Heart right ventricle (tissue), 16 donors: ENCODE measurements at places on chromosomes 3 and 15. TPM values are rescaled to one million over a fixed set of nuclear protein-coding genes. Genes with fewer than 3 reads are reported as not detected.

MYNN gene
- 10.5 TPM for total RNA-seq

EIF1B gene
- total RNA-seq, result 225 TPM

CPB1 gene
- total RNA-seq, result 2.7 TPM

ALS2CL gene
- 41.6 TPM for total RNA-seq

LRRC28 gene
- total RNA-seq, result 25.3 TPM

- no peak for DNase-seq
Observed at GRCh38 chr3:45965653-45966052, 22.4 kb downstream of the CXCR6 start.

DNA sequence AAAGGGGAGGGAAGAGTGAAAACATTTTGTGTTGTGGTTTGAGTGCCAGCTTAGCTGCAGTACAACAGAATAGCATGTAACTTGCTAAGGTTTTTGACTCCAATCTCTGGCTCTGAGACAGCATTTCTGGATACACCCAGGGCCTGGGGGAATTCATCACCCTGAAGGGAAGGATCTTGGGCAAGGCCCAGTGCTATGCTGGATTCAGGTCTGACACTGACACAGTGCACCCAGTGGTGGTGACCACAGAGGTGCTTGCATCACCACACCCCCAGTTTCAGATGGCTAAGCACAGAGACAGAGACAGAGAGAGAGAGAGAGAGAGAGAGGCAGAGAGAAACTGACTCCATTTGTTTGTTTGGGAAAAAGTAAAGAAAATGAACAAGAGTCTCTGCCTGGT, 74.1 kb upstream of the KBTBD8 start:
- DNase-seq, result no peak

DNA sequence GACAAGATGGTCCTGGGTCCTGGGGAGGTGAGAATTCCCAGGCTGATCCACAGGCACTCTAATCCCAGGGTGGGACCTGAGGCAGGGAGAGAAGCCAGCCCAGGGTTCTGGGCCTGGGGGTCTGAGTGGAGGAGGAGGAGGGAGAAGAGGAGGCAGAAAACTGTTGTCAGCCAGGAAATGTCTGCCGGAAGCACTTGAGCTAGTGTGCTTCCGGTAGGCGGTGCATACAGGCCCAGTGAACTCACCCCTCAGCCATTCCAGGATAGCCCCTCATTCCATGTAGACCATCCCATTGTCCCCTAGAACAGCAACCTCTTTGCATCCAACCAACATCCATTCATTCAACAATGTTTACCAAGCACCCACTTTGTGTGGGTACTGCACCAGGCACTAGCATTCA, 47.9 kb upstream of the LCTL start:
- no peak for DNase-seq

GRCh38 chr15:53513431-53513830, 246.0 kb downstream of the WDR72 start:
- DNase-seq, result no peak

DNA sequence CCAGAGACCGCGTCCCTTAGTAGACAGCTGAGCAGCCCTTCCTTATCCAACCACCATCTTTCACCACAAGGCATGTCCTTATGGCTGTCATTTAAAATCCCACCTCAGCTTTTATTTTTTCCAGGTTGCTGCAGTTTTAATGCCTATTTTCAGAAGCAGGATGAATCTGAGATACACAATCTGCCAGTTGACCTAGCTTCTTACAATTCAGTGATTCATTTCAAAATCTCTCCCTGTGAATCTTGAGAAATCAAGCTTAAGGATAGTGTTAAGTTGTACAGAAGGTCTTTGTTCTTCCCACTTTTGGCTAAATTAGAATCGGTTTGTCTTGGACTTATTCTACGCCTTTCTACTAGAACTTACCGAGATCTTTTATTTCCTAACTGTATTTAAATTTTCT, 522.3 kb upstream of the CFAP20DC start:
- no peak for DNase-seq
